ENCODE measurements at places on chromosomes 16 and 17. TPM values are rescaled to one million over a fixed set of nuclear protein-coding genes. Genes with fewer than 3 reads are reported as not detected.

DNA sequence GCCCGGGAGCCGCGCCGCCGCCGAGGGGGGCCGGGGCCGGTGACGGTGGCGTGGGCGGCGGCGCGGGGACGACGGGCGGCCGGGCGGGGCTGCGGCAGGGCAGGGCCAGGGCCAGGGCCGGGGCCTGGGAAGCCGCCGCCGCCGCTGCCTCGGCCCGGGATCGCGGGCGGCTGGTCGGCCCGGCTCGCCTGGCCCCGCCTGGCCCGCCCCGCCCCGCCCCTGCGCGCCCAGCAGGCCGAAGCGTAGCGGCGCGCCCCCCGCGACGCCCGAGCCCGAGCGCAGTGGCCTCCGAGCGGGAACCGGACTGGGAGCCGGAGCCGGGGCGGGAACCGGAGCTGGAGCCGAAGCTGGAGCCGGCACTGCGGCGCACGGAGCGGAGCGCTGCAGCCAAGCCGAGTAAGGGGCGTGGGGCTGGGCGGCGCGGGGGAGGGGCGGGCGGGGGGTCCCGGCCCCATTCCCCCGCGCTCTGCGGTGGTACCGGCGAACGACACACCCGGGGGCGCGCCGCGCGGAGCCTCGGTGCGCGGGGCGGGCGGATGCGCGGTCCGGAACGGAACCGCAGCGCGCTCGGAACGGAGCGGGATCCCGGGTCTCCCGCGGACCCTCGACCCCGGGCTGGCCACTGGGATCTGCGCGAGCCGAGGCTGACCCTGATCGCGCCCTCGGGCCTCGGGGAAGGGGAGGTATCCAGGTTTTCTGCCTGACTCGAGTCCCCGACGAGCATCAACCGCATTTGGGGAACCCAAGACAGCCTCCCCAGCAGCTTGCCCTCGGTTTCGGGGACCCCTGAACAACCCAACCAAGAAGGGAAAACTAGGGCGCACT lies at the start of gene BEAN1:
BEAN1 (plus strand) TSS at position 260 of the 825 bp plus-strand sequence. CDS start 10,382 bp downstream, outside the sequence.
- peaks cover 29% of the 10 kb centered on the region for H3K27me3 ChIP-seq
- peak within 1 kb of the TSS; percentile 28 for H3K4me3 ChIP-seq
- H3K27ac ChIP-seq: no peak within 1 kb of the TSS
- no peaks in the 10 kb centered on the region for H3K4me1 ChIP-seq
- no peaks in the 10 kb centered on the region for H3K36me3 ChIP-seq

Gene MVP
- 123 TPM for polyA plus RNA-seq

GRCh38 chr16:71524566-71525553 lies 1.4 kb upstream of the CHST4 start:
- no peak for DNase-seq
- no peaks in the 10 kb centered on the region for H3K4me1 ChIP-seq
- H3K36me3 ChIP-seq: no peaks in the 10 kb centered on the region
- no peaks in the 10 kb centered on the region for H3K27me3 ChIP-seq

DNA sequence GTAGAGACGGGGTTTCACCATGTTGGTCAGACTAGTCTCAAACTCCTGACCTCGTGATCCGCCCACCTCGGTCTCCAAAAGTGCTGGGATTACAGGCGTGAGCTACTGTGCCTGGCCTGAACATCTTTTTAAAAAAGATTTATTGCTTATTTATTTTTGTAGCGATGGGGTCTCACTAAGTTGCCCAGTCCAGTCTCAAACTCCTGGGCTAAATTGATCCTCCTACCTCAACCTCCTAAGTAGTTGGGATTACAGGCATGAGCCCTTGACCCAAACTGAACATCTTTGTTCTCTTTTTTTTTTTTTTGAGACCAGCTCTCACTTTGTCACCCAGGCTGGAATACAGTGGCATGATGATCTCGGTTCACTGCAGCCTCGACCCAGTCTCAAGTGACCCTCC lies 27.5 kb downstream of the DDX19A start:
- H3K27me3 ChIP-seq: no peaks in the 10 kb centered on the region
- DNase-seq: no peak
- H3K4me3 ChIP-seq: no peak overlapping the region

Gene TMEM92
- not detected for polyA plus RNA-seq

- H3K4me3 ChIP-seq: no peak overlapping the region
- DNase-seq: no peak
- H3K4me1 ChIP-seq: no peaks in the 10 kb centered on the region
- no peaks in the 10 kb centered on the region for H3K36me3 ChIP-seq
- H3K27ac ChIP-seq: no peak overlapping the region
- no peaks in the 10 kb centered on the region for H3K27me3 ChIP-seq
Measured at GRCh38 chr16:82612263-82612662, 14.5 kb upstream of the CDH13 start.

Gene AARSD1
- 45.6 TPM for polyA plus RNA-seq

- no peak overlapping the region for H3K27ac ChIP-seq
- no peaks in the 10 kb centered on the region for H3K36me3 ChIP-seq
- no peak overlapping the region for H3K4me3 ChIP-seq
- DNase-seq: no peak
Measured at GRCh38 chr16:27111486-27111885, 44.8 kb downstream of the C16orf82 start.

Gene FMNL1
- 2.3 TPM for polyA plus RNA-seq

Gene SMTNL2
- 58.1 TPM for polyA plus RNA-seq

- H3K4me1 ChIP-seq: peaks cover 4% of the 10 kb centered on the region
- no peak overlapping the region for H3K4me3 ChIP-seq
- H3K36me3 ChIP-seq: no peaks in the 10 kb centered on the region
- peak; percentile 87 for DNase-seq
Measured at GRCh38 chr16:24685539-24686432, 43.7 kb upstream of the TNRC6A start.

Gene FOXF1
- polyA plus RNA-seq: 0.67 TPM

Gene OTOP3
- not detected for polyA plus RNA-seq

GRCh38 chr17:38761612-38762011 lies 9.1 kb downstream of the PSMB3 start:
- peaks cover 30% of the 10 kb centered on the region for H3K36me3 ChIP-seq
- H3K27ac ChIP-seq: no peak overlapping the region
- no peak for DNase-seq
- H3K27me3 ChIP-seq: no peaks in the 10 kb centered on the region

GRCh38 chr16:12903407-12904328 lies 2.3 kb downstream of the SHISA9 start:
- no peaks in the 10 kb centered on the region for H3K36me3 ChIP-seq
- no peaks in the 10 kb centered on the region for H3K4me1 ChIP-seq
- peaks cover 20% of the 10 kb centered on the region for H3K27me3 ChIP-seq

DNA sequence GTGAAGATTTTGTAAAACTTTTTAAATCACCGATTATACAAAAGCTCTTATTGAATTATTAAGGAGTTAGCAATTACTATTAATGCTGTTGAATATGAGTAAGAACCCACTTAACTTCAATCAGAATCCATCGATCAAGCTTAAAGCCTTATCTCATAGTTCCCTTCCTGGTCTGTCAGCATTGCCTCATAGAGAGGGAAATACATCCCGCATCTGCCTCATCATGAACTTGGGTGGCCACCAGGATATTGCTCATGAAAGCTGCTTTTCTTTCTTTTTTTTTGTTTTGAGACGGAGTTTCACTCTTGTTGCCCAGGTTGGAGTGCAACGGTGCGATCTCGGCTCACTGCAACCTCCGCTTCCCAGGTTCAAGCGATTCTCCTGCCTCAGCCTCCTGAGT lies 66.7 kb downstream of the PIGL start:
- no peak for DNase-seq
- no peaks in the 10 kb centered on the region for H3K27me3 ChIP-seq
- H3K4me1 ChIP-seq: peaks cover 6% of the 10 kb centered on the region
- no peak overlapping the region for H3K4me3 ChIP-seq

DNA sequence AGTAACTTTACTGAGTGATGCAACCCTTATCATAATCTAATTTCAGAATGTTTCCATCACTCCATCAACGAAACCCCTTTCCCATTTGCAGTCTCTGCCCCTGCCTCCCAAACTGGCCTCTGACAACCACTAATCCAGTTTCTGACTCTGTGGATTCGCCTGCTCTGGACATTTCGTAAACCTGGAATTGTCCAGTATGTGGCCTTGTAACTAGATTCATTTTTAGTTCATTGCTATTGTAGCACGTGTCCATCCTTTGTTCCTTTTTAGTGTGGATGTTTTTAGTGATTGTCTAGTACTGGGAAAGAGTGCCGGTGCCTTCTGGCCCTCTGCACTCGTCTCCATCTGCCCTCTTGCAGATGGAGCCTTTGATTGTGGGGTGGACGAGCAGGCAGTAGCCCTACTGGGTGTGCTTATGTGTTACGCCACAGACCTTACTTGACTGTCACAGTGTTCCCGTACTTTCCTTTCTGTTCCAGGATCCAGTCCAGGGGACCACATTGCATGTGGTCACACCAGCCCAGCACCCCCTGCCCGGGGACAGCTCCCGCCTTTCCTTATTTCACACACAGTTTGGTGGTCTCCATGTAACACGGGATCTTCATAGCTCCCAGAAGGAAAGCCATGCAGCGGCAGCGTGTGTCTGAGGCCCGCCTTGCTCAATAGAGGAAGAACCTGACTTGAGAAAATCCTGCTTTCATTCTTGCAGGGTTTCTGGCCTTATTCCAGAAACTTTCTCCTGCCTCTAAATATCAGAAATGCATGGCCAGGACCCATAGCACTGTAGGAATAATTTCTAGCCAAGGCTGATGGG lies 8.8 kb downstream of the KIAA0513 start:
- H3K27ac ChIP-seq: no peak overlapping the region
- H3K27me3 ChIP-seq: no peaks in the 10 kb centered on the region
- H3K4me3 ChIP-seq: no peak overlapping the region
- no peak for DNase-seq
- no peaks in the 10 kb centered on the region for H3K36me3 ChIP-seq

DNA sequence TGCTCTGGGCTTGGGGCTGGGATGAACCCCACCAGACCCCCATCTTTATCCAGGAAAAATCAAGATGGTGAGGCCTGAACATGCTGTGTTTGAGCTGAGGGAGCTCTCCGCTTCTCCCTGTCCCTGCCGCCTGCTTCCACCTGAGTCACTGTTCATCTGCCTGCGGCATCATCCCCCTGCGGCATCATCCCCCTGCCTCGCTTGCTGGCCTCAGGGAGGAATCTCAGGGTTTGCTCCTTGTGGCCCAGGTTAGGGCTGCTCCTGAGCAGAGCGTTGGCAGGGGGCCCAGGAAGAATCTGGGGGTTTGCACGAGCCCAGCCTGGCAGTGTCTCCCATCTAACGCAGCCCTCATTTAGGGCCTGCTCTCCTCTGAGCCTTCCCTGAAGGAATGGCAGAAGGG lies 11.4 kb upstream of the RAP1GAP2 start:
- DNase-seq: no peak
- H3K27ac ChIP-seq: no peak overlapping the region
- H3K36me3 ChIP-seq: no peaks in the 10 kb centered on the region
- H3K4me1 ChIP-seq: no peaks in the 10 kb centered on the region
- no peaks in the 10 kb centered on the region for H3K27me3 ChIP-seq

- no peak overlapping the region for H3K4me3 ChIP-seq
- no peaks in the 10 kb centered on the region for H3K27me3 ChIP-seq
- DNase-seq: no peak
Measured at GRCh38 chr17:19904924-19905323, 37.2 kb upstream of the ULK2 start.

GRCh38 chr16:11800382-11800718 lies 3.3 kb upstream of the ZC3H7A start:
- H3K4me3 ChIP-seq: no peak overlapping the region
- H3K27me3 ChIP-seq: no peaks in the 10 kb centered on the region
- H3K4me1 ChIP-seq: no peaks in the 10 kb centered on the region
- H3K27ac ChIP-seq: no peak overlapping the region

Gene FOXL1
- polyA plus RNA-seq: 0.52 TPM

DNA sequence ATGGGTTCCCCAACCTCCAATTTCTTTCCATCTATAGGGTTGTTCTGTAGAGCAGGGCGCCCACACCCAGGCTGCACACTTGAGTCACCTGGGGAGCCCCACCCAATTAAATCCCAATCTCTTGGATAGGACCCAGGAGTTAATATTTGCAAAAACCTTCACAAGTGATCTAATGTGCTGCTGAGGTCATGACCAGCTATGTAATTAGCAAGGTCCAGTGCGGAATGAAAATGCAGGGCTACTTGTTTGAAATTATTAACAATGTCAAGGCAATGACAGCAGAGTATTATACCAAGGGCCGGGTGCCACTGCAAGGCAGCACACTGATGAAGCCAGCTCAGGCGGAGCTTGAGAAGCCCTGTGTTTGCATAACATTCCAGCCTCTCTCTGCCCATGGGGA lies 302.7 kb downstream of the MAF start:
- no peak overlapping the region for H3K4me3 ChIP-seq
- H3K36me3 ChIP-seq: no peaks in the 10 kb centered on the region
- DNase-seq: no peak
- no peaks in the 10 kb centered on the region for H3K4me1 ChIP-seq
- H3K27ac ChIP-seq: no peak overlapping the region

DNA sequence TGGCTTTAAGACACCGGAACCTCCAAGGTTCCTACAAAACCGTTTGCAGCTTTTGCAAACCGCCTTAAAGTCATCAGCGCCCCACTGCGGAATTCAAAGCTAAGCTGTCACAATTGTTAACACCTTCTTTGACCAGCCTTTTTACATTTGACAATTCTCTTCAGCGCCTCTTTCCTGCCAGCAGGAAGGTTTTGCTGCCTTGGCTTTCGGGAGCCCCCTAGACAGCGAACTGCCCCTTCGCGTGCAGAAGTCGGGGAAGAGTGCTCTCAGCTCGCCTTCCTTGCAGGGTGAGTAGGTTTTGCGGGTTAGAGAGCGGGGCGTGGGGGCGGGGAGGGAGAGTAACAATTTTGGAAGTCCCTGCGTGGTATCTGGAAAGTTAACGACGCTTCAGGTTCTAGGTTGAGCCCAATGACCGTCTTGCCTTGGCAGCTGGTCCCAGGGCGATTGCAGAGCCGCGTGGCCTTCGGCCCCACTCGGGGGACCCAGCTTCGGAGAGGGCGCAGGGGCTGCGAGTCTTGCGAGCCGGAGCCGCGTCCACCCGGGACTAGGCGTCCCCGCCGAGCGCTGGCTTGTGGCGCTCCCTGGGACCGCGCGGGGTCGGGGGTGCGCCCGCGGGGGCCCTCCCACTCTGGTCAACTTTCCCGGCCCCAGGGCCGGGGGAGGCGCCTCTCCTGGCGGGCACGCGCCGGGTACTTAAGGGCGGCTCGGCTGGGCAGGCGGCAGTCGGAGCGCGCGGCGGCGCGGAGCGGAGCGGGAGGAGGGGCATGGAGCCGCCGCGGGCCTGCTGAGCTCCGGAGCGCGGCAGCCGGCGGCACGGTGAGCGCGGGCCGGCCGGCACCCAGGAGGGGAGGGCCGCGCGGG lies at the start of gene HAS3:
HAS3 (plus strand) TSS at position 153 of the 861 bp plus-strand sequence. CDS start 3,743 bp downstream, outside the sequence.
- peak within 1 kb of the TSS; percentile 49 for H3K27ac ChIP-seq
- peaks cover 2% of the 10 kb centered on the region for H3K36me3 ChIP-seq
- H3K4me1 ChIP-seq: no peaks in the 10 kb centered on the region
- peak within 1 kb of the TSS; percentile 51 for H3K4me3 ChIP-seq
- peak; percentile 72 for DNase-seq
